AG04450 (cell line): ENCODE measurements at places on chromosomes 13 and 19.

DNA sequence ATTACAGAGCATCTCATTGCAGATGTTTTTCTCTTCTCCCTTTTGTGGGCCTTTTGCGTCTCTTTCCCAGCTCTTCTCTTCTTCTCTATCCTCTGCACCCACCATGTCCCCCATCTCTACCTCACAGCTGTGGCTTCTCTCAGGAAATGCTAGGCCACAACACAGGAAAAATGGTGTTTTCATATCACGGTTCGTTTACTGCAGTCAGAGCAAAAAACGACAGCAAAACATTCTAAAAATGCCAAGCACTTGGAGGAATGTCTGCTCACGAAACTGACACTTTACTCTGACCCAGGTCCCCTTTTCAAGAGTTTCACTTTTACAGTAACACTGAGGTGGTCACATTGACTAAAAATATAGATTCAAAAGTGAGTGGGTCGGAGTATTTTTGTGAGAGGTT lies 152.2 kb downstream of the DCT start:
- DNase-seq = no peak

DNA sequence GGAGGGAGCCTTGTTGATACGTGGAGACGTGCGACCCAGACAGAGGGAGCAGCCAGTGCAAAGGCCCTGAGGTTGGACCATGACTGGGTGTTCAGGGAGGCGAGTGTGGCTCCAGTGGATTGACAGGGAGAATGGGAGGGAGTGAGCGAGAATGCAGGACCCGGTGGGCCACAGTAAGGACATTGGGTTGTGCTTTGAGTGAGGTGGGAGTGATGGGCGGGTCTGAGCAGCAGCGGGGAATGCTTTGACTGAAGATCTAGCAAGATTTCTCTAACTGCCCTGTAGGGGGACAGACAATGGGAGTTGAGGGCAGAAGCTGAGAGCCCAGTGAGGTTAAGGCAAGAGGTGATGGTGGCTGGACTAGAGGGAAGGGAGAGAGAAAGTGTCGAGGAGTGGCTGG lies 7.7 kb upstream of the NANOS2 start:
- DNase-seq = no peak

DNA sequence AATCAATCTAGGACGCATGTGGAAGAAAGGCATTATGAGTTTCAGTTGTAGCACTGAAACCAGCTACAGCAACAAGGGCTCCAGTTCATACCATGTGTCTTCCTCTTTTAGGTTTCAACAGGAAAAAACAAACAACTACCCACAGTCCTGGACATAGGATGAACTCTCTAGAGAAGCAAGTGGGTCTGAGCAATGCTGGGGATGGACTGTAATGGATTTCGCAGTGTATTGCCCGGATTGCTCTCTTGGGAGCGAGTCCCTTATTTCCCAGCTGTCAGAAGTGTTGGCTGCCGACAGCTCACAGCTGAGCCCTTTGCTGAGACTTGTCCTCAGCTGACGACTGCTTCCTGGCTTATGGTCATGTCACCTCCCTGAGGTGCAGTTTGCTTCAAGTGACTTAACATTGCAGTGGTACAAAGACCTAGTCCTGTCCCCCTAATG lies 12.1 kb upstream of the MYCBP2 start:
- DNase-seq = no peak

- DNase-seq = no peak
These were observed 34.9 kb upstream of the RCBTB2 start for GRCh38 chr13:48567515-48568369.

DNA sequence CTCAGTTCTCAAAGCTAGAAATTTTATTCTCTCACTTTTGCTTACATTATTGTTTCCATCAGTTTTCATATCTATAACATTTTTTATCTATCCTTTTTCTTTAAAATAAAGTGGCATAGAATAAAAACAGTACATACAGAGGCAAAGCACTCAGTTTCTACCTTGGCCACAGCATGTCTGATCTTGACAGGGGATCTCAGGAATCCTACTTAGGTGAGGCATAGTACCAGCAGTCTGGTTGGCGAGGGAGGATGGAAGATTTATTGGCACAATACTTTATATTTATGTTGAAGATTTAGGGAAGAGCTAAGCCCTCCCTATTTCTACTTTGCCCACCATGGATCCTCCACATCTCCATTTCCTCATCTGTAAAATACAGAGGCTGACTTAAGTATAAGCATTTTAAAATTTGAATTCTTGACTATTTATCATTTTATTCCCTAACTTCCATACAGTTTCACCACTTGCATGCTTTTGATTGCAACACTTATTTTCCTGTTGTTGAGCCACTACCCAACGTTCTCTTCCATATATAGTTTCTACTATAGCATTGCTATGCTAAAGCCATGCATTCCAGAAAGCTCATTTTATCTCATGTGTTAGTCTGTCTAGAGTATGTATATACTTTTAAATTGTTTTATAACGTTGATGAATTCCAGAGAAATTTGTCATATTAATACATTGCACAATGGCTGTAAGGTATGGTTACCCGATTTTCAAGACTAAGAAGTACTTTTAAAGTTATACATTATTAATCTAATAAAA lies 506.7 kb downstream of the KCTD12 start:
- DNase-seq = no peak

DNA sequence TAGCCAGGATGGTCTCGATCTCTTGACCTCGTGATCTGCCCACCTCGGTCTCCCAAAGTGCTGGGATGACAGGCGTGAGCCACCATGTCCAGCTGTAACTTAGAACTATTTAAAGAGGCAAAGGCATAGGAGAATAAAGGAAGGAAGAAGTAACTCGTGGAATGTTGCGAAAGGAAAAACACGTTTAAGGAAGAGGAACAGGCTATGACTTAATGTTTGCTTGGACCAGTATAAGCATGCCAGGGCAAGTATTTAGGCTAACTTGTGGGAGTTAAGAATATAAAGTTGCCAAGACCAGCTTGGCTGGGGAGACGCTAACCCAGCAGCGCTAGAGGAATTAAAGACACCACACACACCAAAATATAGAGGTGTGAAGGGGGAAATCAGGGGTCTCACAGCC lies 33.5 kb downstream of the ZNF844 start:
- DNase-seq = no peak

GRCh38 chr19:15732388-15732787 lies 4.6 kb downstream of the OR10H2 start:
- DNase-seq = no peak

DNA sequence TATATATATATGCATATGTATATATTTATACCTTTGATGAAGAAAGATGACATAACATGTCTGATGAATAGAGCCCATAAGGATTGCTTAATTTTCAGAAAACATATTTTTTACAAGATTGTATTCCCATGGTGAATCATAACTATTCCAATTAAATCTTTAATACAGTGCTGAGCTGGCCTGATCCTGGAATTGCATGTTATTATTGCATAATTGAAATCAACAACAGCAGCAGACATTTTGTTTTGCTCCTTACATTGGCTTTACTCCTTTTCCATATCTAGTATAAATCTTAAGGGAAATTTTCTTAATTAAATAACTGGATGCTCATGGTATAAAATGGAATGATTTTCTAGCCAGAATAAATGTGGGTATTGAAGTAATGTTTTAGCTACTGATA lies 22.0 kb downstream of the POSTN start:
- DNase-seq = no peak
